ENCODE measurements at places on chromosomes 2 and 18.

GRCh38 chr18:58466636-58467205 is 162.2 kb downstream of the ALPK2 start:
- DNase-seq = no peak

DNA sequence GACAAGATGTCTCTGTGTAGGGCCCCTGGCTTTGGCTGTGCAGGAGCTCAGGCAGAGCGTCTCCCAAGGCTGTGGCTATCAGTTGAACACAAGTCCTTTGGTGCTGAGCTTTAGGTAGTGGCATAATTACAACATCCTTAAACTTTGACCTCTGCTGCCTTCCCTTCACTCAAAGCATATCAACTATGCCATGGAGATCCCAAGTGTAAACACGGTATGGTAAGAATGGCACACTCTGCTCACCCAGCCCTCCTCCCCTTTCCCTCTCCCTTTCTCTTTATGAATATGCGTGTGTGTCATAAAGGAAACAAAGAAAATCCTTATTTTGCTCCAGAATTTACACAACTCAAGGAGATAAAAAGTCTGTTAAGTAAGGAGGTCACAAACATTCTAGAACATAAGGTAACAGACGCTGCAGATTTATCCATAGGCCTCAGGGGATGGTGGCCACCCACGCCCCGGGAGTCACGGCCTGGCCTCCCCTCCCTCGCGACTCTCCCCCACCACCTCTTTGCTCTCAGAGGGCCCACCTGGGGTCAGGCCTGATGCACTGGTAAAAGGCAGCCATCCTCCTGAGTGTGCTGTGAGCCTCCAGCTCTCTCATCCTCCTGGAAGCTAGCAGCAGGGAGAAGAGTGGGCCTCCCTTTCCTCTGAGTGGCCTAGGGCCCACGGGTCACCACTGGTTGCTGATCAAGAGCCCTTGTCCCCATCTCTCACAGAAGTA is 67.3 kb downstream of the CRACDL start:
- DNase-seq = no peak

GRCh38 chr18:62436636-62437234 is 86.1 kb upstream of the ZCCHC2 start:
- DNase-seq = no peak

DNA sequence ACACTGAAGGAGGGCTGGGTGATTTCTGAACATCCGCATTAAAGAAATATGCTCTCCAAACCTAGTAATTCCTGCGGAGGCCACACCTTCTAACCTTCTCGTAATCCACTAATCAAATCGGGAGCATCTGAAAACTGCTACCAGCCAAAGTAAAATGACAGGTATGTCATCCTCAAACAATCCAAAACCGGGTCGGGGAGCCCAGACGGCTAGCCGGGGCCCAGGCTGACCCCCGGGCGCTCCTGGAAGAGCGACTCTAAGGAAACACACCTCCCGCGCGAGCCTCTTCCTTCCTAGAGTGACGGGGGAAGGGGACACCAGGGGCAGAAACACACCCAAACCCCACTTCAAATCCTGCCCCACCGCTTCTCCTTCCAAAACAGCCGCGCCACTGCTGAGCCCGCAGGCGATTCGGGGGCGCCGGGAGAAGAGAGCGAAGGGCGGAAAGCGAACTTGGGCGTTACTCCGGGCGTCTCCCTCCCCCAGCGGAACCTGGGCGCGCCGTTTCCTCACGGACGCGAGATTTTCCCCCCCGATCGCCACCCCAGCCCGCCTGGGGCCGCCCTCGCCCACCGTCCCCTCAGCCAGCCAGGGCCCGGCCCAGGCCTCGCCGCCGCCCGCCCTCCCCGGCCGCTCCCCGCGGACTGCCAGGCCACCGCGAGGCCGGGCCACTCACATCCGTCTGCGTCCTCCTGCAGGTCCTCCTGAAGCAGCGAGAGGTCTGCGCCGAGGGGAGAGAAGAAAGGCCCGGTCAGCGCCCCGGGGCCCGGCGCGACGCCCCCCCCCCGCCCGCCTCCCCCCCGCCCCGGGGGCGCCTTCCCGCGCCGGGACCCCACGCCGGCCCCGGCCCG is 584 bp downstream of the PPP4R1 start:
- peak; percentile 36 for DNase-seq

- no peak for DNase-seq
Measured at GRCh38 chr2:1493431-1494126, 80.3 kb downstream of the TPO start.

GRCh38 chr2:204730603-204731002 is 185.3 kb downstream of the PARD3B start:
- no peak for DNase-seq

- DNase-seq = no peak
Measured at GRCh38 chr18:3603421-3604234, 153.7 kb downstream of the TGIF1 start.

DNA sequence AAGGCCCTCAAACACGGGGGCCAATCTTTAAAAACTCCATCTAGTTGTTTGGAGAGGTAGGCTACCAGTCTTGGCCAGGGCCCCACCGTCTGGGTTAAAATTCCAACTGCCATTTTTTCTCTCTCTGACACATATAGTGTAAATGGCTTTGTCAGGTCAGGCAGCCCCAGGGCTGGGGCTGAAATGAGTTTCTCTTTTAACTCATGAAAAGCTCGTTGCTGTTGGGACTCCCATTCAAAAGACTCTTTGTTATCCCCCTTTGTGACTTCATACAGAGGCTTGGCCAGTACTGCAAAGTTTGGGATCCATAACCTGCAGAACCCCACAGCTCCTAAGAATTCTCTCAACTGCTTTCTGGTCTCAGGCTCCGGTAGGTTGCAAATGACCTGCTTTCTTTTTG is 99.4 kb upstream of the SLC1A4 start:
- no peak for DNase-seq

DNA sequence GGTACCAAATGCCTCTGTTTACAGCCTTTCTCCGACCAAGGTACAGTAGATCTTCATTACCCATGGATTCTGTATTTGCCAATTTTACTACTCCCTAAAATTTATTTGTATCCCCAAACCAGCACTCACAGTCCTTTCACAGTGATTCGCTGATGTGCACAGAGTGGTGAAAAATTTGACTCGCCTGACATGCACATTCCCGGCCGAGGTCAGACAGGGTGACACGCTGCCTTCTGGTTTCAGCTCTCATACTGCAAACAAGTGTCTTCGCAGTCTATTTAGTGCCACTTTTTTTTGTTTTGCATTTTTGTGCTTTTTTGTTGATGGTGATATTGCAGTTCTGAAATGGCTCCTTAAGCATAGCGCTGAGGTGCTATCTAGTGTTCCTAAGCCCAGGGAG is 71.0 kb downstream of the MAPK4 start:
- DNase-seq = no peak

GRCh38 chr18:13371689-13372418 is 153.3 kb downstream of the LDLRAD4 start:
- no peak for DNase-seq

Data from stimulated activated naive B cell treated with anti-CD40 and anti-IgM and Interleukin-4, amounts not matched to agents 10 μg/mL and 1 μg/mL and 100 μg/mL, for 72 hours (primary cell).